Stimulated activated CD4-positive, alpha-beta T cell treated with anti-CD3 and anti-CD28 coated beads, Interleukin-1b, Interleukin-23, amount 100 ng/mL, for 24 hours (primary cell): ENCODE measurements at places on chromosomes 4 and X.

- no peak for DNase-seq
Measured at GRCh38 chrX:132716006-132716405, 227.2 kb upstream of the MBNL3 start.

GRCh38 chr4:158236304-158237030 lies 26.2 kb downstream of the TMEM144 start:
- DNase-seq, result no peak

DNA sequence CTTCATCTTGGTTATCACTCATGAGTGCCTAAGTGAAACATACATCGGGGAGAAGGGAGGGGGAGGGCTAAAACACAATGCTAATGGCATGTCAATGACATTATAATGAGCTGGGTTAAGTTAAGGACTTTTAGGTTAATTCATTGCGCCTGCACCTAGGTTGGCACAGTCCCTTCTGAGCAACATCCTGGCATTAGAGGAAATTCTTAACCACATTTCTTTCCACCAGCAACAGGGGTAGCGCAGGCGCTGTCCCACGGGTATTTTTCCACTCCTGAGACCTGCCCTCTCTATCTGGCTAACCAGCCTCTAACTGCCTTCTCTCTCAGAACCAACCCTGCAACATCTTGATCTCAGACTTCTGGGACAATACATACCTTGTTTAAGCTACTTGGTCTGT lies 39.0 kb upstream of the PROM1 start:
- peak; percentile 25 for DNase-seq

- no peak for DNase-seq
Measured at GRCh38 chr4:78551420-78552351, at the start of gene ANXA3. TSS of gene ANXA3 (plus strand) at chr4:78551770. CDS start at chr4:78554474, 2,704 bp downstream.

DNA sequence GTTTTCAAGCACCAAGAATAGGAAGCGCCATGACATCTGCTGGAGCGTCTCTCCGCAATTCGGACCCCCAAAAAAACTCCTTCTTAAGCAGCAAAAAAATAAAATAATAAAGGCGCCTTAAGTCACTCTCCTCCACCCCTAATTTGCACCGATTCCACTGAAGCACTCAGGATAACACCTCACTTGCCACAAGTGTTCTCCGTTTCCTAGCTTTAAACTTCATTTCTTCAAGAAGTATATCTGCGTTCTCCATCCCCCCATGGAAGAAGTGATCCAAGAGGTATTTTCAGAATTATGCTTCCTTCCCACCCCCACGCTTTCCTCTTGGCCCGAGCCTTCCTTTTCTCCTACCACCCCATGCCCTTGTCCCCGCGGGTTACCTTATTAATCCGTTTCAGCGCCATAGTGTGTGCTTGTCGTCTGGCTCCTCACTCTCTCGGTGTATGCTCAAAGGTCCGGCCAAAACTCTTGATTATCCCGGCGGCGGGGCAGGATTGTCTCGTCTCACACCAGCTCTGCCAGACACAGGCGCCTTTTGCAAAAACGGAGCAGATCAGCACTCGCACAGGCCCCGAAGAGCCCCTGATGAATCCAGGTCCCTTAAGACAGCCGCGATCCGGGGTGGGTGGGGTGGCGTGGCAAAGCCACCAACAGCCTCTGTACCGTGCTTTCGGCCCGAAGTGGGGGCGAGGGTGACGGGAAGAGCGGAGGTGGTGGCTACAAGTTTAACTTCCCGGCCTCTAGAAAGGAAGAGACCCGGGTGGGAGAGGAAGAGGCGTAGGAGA lies 1.1 kb downstream of the UBE2D3 start:
- DNase-seq, result no peak

DNA sequence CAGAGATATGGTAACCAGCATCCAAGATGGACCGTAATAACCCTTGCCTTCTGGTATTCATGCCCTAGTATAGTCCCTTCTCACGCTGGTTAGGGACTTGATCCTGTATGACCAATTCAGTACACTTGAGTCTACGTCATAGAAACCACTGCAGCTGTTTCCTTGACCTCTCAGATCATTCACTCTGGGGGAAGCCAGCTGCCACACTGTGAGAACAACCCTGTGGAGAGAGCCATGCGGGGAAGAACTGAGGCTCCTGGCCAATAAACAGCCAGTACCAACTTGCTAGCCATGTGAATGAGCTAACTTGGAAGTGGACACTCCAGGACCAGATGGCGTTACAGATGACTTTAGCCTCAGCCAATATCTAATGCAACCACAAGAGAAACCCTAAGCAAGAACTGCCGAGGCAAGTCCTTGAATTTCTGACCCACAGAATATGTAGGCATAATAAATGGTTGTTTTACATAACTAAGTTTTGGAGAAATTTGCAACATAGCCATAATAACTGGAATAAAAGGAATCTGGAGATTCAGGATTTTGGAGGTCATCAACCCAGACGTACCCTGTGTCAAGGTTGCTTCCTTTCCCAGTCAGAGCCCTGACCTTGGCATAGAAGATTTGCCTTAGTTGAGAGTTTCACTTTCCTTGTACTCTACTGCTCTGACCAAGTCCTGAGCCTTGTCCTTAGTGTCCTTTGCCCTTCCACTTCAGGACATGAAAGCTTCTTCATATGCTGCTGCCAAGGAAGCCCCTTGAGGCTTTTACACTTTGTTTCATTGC lies 87.3 kb upstream of the ZNF81 start:
- DNase-seq, result no peak

DNA sequence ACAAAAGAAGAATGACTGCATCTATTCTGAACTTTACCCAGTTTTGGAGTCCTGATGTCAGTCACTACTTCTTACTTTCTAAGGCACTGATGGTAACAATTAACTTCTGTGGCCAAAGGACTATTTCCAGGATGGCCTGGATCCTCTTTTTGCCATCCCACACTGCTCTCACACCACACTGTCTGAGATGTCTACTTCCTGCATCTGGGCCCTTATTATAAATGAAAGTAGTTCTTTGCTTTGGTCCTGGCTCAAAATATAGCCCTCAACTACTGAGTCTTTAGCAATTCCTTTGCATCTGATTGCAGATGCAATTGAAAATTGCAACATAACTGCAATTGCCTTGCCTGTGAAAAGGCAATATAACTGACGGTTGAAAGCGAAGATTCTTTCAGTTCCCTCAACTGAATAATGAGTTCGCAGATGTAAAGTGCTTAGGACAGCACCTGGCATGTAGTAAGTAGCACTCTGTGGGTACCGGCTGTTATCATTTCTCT lies 44.2 kb downstream of the COQ2 start:
- DNase-seq, result no peak
